ENCODE measurements at places on chromosomes 2 and 18.

DNA sequence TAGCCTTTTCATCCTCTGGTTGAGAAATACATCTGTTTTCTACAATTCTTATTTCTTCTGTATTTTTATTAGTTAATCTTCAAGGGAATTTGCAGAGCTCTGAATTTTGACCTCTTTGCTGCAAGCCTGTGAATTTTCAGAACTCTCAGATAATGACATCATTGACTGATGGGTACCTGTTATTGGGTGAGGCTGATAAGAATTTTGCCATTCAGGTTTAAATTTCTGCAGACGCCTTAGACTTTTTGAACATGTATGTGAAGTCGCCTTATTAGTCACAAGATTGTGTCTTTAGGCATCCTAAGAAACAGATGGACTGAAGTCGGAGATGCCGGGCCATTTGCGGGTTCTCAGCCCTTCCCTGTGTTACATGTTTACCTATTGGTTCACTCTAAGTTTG lies 82.4 kb downstream of the SPTBN1 start:
- no peak for DNase-seq

DNA sequence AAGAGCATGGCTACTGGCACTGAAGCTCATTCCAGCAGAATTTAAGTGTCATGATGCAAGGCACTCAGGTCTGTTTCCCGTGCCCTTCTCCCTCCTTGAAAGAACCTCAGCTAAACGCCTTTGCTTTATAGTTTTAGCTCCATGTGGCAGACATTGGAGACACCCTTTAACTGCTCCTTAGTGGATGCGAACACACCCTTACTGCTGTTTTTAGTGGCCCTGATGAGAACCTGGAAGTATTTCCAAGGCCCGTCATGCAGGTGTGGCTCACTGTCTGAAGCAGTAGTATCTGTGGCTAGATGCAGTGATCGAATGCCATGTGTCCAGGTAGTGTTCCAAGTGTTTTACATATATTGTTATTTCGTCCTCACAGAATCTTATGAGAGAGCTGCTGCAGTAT lies 28.3 kb downstream of the KIF5C start:
- no peak for DNase-seq

DNA sequence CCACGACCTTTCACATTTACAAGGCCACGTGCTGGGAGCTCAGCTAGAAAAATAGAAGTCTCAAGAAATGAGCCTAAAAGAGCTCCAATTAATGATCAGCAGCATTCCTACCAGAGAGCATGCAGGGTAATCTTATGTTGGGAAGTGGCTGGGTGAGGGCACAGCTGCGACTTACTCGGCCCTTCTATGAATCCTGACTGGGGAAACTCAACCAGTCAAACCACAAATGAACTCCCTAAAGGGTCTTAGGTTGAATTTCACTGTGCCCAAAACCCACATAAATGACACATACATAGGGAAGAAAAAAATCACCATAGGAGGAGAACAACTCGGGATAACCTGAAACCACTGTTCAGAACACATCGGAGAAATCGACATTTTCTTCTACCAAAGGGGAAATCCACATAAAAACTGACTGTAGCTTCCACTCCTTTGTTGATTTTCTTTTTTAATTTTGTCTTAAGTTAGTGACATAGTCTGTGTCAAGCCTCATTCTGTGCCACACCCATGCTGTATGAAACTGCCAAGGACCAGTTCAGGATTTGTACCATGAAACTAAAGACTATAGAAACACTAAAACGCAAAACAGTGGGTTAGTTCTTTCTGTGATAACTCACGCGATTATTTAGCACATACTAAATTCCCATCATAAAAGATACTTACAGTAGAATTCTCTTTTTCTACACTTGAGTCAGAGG lies 54.7 kb downstream of the UXS1 start:
- DNase-seq, result no peak

GRCh38 chr2:33071591-33071990 lies 124.8 kb downstream of the LTBP1 start:
- no peak for DNase-seq

GRCh38 chr2:213932-214693 lies 49.7 kb downstream of the SH3YL1 start:
- no peak for DNase-seq

DNA sequence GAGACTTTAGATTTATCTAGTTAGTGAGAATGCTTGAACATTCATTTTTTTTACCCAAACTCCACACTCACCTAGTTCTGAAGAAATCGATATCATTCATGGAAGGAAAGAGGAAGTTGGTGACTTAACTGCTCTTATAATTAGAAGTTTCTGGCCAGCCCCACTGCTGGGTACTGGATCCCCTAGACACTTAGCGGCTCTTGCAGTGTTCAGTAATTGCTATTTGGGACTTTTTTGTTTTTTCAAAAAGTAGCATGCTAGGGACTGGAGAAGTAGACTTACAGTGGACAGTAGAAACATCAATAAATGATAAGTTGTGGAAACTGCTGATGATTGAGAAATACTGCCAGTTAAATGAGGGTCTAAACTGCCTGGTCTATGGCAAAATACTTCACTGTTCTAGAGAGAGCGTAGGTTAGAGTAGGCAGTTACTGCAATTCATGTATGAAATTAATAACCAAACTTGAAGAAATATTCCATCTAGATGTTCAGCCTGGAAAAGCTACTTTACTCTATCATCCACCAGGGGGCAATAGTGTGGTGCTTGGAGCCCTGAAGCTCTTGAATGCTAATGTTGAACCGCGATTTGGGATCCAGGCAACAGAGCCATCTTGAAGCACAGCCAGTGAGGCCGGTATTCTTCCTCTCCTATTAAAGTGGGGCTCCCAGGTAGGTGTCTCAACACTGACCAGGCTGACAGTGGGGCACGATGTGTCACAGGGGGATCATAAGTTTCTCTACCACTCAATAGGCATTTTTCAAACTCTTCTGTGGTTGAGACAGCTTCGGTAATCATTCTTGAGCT lies 146.1 kb upstream of the SESTD1 start:
- no peak for DNase-seq

DNA sequence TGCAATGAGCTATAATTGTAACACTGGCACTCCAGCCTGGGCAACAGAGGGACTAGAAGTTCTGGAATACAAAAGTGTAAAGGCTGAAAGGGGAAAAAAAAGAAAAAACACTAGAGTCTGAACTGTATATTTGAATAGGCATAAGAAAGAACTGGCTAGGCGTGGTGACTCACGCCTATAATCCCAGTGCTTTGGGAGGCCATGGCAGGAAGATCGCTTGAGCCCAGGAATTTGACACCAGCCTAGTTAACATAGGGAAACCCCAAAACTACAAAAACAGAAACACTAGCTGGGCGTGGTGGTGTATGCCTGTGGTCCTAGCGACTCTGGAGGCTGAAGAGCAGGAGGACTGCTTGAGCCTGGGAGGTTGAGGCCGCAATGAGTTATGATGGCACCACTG lies 70.6 kb downstream of the SAP130 start:
- DNase-seq, result no peak

- no peak for DNase-seq
Measured at GRCh38 chr2:73972846-73973245, 11.9 kb upstream of the TET3 start.

- no peak for DNase-seq
Measured at GRCh38 chr2:121255358-121255757, 29.6 kb downstream of the TFCP2L1 start.

GRCh38 chr18:73979742-73980141 lies 167.9 kb downstream of the FBXO15 start:
- no peak for DNase-seq

GRCh38 chr2:143355870-143356269 lies 226.7 kb downstream of the ARHGAP15 start:
- DNase-seq, result no peak

DNA sequence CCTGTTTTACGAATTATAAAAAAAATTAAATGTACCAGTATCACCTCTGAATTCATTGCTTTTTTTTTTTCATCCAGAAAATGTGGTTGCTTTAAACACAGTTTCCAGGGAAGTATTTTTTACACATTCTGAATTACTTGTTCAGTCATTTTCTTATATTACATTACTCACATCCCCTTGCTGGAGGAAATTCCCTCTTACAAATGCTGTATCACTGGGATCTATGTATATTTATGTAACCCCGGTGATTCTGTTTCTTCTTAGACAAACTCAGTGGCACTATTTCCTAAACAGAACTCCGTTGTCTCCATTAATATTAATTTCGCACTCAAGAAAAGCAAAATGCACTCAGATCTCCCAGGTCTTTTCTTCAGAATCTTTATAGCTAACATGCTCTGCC lies 1078.5 kb upstream of the ZEB2 start:
- no peak for DNase-seq
